SIG-M5 (cell line): ENCODE measurements at places on chromosomes 5 and 9.

- no peak for DNase-seq
Measured at GRCh38 chr5:167442922-167443321, 848.5 kb upstream of the WWC1 start.

DNA sequence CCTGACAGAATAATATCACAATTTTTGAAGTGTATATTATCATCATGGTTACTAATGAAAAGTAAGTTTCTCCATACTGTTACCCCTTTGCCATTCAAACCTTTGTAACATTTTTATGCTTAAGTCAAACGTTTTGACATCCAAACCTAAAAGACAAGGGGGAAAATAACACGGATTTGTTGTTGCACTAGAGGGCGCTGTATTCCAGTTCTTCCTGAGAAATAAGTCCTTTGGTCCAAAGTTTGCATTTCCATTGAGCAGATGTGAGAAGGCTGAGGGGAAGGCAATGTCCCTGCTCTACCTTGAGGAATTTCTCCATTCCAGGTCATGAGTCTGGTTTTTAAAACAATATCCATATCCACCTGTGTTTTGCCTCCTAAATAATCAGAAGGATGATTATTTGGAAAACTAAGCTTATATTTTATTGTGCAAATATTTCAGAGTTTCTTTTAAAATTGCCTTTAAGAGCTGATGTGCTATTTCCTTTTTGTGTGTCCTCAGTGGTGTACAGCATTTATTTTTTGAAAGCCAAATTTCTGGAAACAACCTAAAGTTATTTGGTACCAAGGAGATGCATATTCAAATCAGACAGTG lies 9.7 kb downstream of the LECT2 start:
- DNase-seq = no peak

DNA sequence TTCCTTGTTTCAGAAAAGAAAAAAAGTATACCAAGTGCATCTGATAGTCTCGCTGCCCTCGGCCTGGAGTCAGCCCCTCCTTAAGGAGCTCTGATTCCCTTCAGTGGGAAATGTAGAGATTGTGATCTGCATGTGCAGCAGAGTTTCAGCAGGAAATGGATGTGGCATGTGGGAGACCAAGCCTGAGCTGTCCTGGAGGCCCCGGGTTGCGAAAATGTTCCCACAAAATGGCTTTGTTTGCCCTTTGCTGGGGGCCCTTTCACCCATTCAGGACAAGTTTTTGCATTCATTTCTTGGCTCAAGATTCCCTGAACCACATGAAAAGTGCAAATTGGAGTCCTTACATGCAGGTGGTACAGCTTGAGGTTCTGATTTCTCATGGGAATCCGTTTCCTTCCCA lies 230.9 kb downstream of the GADD45G start:
- no peak for DNase-seq

GRCh38 chr5:14726066-14726838 lies 61.7 kb downstream of the OTULIN start:
- DNase-seq = no peak

GRCh38 chr9:71795097-71795813 lies 26.9 kb upstream of the CEMIP2 start:
- DNase-seq = no peak
